Stimulated activated CD4-positive, alpha-beta T cell treated with anti-CD3 and anti-CD28 coated beads, Interleukin-1b, Interleukin-23, amount 100 ng/mL, for 24 hours (primary cell): ENCODE measurements at places on chromosomes 7 and 10.

GRCh38 chr7:81501220-81501619 lies 268.6 kb downstream of the HGF start:
- DNase-seq: no peak

DNA sequence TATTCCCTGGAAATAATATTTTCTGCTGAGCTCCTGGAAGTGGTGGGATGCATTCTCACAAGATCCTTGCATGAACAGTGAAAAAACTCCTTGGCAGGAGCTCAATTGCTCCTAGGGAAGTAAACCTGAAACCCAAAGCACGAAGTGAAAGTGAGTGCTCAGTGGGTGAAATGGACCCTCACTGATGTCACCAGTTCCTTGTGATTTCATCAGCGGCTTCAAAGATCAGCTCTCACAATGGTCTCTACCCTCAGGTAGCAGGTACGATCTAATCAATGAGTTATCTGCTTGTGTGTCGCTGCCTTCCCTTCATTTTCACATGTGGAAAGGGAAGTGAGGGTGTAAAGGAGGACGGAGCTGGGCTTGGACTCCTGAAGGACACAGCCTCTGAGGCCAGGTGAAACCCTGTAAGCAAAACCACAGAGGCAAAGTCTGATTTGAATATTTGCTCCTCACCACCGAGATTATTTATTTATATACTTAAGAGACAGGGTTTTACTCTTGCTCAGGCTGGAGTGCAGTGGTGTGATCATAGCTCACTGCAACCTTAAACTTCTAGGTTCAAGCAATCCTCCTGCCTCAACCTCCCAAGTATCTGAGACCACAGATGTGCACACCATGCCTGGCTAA lies 255.4 kb upstream of the LYZL1 start:
- no peak for DNase-seq

GRCh38 chr10:128440513-128441160 lies 314.4 kb upstream of the MKI67 start:
- no peak for DNase-seq

DNA sequence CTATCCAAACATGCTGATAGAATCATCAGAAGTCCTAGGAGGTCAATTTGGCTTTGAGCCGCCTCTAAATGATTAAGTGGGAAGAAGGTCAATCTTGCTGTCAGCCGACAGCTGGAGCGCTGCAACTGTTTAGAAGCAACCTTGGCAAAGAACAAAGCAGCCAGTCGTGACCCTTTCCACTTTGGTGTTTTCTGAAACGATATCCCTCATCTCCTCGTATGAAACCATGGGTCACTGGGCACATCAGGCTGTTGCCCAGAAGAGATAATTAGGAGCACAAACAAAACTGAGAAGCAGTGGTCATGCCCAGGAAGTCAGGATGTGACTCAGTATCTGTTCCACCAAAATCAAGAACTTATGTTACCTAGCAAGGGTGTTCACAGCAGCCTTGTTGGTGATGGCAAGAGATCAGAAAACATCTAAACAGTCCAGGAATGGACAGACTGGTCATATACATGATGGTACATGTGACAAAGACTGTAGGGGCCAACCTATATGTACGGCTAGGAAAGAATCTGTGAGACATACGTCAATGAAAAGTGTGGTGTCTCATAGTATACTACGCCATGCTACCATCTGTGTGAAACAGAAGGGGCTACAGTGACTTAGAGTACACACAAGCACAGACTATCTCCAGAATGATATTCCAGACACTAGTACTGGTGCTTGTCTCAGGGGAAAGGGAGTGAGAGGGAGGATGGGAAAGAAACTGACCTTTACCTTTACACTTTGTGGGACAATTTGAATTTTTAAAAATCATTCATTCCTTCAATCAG lies 22.4 kb downstream of the STN1 start:
- DNase-seq: no peak

DNA sequence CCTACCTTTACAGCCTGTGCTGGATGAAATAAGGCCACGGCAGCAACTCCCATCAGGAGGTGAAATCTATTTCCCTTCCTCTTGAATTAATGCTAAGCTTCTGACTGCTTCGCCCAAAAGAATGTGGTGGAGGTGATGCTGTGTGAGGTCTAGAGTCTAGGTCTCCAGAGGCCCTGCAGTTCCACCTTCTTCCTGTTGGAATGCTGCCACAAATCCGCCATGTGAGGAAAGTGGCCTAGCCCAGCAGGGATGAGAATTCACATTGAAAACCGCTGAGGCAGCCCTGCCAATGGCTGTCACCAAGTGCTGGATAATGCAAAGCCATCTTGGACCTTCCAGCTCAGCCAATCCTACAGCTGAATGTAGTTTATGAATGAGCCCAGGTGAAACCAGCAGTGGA lies 28.0 kb downstream of the RHOBTB1 start:
- no peak for DNase-seq

GRCh38 chr7:17185690-17186070 lies 112.8 kb upstream of the AHR start:
- no peak for DNase-seq

DNA sequence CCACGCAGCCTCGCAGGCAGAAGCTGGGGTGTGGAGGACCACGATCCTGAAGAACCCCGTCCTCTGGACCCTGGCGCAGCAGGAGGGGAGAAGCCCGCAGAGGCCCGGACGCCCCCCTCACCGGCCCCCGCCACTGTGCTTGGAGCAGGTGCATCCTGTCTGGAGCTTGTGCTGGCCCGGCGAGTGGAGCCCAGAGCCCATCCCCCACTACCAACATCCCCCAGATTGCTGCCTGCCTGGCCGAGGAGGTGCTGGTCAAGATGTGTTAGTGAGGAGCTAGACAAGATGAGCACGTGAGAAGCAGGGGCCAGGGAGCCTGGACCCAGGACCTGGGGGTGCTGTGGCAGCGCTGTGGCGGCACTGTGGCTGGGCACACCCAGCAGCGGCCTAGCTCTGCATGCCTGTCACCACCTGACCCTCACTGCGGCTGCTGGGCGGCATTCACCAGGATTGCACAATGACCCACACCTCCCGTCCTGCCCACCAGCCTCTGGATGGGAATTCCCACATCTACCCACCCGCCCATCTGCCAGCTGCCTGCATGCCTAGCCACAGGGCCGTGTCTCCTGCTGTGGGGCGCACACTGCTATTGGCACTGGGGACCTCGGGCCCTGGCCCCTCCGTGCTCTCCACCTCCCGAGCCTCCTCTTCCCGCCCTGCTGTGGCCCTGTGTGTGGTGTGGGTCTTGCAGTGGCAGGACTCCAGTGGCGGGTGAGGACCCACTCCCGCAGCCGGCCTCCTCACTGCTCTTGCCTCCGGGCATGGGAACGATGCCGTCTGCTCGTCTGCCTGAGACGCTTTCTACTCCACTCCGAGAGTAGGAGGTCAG lies 11.8 kb downstream of the GPR146 start:
- DNase-seq: no peak

DNA sequence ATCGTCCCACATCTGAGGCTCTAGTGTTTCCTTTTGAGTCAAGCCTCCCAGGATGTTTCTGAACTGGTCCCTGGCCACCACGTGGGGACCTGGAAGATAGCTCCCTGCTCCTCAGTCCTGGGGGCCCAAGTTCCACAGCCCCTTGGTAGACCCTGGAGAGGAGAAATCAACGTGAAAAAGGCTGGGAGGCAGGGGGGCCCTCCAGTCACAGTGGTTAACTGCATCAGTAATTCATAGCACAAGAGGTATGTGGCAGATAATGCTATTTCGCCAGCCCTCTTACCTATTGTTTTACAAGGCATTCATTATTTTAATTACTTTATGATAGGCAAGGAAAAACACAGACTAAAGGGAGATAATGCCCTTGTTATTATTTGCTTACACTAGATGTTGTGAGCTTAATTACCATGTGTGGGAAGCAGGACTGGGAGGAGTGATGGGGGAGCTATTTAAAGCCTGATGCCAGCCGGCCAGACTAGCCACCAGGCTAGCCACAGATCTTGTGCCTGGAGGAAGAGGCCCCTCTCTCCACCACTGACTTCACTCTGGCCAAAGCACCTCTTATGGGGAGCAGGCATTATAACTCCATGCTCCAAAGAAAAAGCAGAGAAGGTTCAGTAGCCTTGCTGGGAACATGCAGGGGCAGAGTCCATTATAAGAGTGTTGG lies 230.7 kb downstream of the KCNMA1 start:
- no peak for DNase-seq

GRCh38 chr7:158572000-158572828 lies 15.4 kb downstream of the PTPRN2 start:
- no peak for DNase-seq

GRCh38 chr7:106070201-106070551 lies 41.9 kb downstream of the SYPL1 start:
- no peak for DNase-seq

GRCh38 chr7:36651404-36651803 lies 72.9 kb downstream of the AOAH start:
- DNase-seq: no peak

GRCh38 chr10:10798102-10798863 lies 219.4 kb upstream of the CELF2 start:
- DNase-seq: no peak

DNA sequence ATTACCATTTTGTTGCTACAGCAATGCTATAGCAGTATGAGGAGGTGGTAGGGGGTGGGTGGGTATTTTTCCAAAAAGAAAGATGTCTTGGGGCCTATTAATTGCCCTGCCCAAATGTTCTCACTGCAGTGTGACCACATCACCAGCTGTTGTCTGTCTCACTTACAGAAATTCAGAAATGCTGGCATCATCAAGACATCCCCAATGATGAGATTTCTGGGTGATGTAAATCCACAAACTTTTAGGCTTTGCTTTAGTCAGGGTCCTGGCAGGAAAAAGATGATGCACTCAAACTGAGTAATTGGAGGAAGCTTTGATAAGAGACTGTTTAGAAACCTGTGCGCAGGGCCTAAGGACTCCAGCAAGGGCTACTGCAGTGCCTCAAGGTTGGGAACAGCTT lies 56.2 kb upstream of the OPN4 start:
- DNase-seq: no peak

- no peak for DNase-seq
These were observed 807.2 kb upstream of the MBL2 start for GRCh38 chr10:53579773-53580172.

DNA sequence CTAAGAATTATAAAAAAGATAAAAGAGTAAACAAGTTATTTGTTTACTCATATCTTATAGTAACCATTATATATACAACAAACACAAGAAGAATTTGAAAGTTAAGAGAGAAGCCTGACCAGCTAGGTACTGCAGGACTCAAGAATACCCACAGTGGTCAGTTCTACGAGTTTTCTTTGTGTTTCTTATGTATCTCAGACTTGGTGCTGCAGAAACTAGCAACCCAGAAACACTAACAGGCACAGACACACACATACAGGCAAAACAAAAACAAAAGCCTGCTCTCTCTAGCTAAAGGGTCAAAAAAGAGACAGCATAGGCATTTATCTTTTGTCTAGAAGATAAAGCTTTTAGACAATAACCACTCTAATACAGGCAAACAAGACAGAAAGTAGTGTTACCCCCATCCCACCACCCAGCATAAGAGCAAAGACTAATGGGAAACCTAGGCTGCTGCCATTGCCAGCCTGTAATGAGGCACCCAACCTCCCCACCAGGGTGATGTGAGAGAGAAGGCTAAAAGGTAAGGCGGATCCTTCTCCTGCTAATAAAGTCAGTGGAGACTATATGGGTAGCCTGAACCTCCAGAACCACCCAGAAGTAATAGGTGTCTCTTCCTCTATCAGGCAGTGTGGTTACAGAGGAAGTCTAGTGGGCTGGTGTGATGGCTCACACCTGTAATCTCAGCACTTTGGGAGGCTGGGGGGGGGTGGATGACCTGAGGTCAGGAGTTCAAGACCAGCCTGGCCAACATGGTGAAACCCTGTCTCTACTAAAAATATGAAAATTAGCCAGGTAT lies 113.9 kb downstream of the DNAJC1 start:
- no peak for DNase-seq

DNA sequence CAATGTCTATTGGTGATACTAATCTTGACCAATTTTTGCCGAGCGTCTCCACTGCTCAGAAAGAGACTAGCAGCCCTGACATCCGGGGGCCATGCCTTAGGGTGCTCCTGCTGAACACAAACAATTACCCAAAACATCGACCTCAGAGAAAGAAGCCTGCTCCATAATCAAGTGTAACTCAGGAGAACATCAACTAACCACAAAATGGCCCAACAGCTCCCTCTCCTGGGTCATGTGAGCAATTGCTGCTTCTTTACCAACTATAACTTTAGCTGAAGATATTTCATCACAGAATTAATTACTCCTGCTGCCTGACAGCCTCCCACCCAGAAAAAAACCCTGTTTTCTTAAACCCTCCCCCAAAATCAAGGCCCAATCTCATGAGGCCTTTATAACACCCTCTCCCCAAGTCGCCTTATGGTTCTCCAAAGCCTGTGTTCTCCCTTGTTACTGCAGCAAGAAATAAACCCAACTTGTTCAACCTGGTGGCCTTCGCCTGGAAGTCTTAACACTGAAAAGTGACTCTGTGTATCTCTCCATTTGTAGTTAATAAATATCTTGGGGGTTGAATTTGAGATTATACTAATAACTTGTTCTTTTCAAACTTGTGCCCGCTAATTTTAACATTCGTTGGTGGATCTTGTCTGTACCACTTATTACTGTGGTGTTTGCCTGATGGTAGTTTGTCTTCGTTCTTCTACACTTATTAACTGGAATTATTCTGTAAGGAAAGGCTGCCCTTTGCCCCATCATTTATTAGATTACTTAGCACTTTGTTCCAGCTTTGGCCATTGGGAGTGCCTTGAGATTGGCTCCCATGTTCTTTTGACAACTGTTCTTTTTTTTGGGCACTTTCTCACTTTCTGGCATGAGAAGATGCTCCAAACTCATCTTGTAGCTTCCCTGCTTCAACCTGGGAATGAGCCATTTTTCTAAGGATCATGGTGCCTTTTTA lies 21.2 kb upstream of the RAMP3 start:
- DNase-seq: peak; percentile 43

DNA sequence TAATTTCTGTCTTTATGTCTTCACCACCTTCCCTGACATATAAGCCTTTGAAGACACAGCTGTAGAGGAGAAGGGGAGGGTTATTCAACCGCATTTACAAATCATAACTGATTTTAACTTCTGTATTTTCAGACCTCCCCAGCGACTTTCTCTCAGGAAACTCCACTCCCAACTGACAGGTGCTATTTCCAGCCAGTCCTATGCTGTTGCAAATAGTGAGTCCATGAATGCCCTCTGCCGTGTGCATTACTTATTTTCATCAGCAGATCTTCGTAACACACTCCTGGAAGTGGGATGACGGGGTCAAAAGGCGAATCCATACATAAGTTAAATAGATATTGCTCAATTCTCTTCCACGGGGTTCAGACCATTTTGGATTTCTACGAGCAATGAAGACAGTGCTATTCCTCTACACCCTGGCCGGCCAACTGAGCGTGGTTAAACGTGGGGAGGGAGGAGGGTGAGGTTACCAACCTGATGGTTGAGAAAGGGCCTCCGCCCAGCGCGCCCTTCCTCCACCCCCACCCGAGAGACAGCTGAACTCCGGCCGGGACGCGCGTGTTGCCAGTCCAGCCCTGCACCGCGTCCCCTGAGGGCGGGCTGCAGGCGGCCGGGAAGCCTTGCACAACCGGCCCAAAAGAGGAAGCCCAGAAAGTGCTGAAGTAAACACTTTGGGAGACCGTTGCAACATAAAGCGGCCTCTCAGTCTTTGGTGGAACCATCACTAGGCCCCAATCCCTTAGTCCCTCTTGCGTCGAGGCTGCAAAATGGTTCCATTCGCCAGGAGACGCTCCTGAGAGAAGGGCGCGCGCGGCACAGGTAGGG lies at the start of gene APBB1IP:
TSS of gene APBB1IP (plus strand) at position 705 of the 825 bp plus-strand sequence. CDS start 53,986 bp downstream, outside the sequence.
- no peak for DNase-seq
